NB4 (cell line): ENCODE measurements at places on chromosomes 1 and 21.
A peak's percentile ranks its signal among the peaks of the same experiment; 100 is the strongest.

DNA sequence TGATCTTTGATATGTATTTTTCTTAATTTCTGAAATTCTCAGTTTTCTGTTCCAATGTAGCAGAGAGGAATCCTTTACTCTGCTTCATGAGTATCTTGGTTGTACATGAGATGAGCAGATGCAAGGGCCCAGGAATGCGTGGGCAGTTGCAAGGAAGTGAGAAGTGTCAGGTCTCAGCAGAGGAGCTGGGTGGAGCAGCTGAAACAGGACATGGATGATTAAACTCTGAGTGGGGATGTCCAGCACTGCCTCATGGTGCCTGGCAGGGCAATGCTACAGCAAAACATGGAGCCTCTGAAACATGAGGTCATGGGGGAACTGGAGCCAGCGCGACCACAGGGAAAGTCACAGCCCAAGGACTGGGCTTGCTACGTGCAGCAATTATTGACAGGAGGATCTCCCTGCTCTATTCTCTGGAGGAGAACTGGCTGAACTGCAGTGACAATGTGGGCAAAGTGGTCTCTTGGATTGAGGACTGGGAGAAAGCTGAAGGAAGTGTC lies 48.4 kb downstream of the COLGALT2 start:
- peak; percentile 15 for DNase-seq

DNA sequence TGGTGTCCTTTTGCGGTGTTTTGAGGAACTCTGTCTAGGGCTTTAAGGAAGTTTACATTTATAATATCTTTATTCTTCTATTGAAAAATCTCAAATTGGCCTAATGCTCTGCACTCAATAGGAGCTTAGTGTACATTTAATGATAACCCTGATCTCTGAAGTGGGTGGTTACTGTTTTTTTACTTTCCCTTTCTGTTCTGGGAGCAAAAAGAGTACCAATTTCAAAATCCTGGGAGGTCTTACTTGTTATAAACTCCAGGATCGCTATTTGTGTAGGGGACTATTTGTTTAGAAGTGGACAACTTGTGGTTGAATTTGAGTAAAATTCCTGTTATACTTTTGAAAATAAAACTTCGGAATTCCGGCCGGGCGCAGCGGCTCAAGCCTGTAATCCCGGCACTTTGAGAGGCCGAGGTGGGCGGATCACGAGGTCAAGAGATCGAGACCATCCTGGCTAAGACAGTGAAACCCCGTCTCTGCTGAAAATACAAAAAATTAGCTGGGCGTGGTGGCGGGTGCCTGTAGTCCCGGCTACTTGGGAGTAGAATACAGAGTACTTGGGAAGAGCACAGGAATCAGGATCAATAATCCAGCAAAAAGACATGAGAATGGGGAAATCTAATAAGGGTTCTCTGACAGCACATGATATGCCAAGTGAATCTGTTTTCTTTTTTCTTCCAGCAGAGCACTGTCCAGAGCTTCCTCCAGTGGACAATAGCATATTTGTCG lies 1.1 kb downstream of the C4BPB start:
- DNase-seq, result no peak

DNA sequence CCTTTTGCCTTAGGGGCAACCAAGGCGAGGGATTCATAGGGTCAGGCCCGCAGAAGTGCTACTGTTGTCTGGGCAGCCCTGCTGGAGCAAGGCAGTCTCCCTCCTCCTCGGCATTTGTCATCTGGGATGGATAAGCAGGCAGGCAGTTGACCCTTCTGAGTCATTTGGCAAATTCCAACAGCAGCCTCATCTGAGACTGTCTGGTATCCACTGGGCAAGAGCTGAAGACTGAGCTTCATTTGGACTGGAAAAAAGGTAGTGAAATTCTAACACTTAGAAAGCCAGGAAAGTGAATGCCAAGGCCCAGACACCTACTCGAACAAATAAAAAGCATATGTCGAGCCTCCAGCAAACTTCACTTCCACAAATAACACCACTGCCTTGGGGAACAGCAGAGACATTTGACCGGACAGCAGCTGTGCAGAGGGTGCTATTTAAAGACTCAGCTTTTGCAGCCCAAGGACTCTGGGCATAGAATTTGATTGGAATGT lies 4.0 kb upstream of the ZBTB40 start:
- no peak for DNase-seq

GRCh38 chr1:217921126-217921904 lies 290.2 kb downstream of the SPATA17 start:
- no peak for DNase-seq

DNA sequence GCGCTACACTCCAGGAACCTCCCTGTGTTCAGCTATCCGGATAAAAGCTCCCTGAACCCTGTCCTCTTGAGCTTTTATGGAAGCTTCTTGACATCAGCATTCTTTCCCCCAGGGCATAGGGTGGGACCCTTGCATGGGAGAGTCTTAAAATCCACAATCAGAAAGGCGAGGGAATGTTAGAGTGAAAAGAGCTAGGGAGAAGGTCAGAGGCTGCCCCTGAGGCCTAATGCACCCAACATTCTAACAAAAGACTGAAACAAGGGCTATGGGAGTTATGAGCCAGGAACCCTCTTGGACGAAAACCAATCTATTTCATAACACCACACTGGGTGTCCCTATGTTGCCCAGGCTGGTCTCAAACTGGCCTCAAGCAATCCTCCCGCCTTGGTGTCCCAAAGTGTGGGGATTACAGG lies 36.7 kb downstream of the NEK2 start:
- no peak for DNase-seq

- DNase-seq, result no peak
Measured at GRCh38 chr1:53315046-53315445, 12.8 kb downstream of the LRP8 start.

- peak; percentile 42 for DNase-seq
Measured at GRCh38 chr1:32870615-32871363, at the start of gene FNDC5. TSS of gene FNDC5 (minus strand) at chr1:32870912.

GRCh38 chr1:208928349-208929010 lies 655.0 kb upstream of the CAMK1G start:
- DNase-seq, result no peak

- DNase-seq, result peak; percentile 74
Measured at GRCh38 chr1:203612932-203613682, 13.5 kb upstream of the ATP2B4 start.

DNA sequence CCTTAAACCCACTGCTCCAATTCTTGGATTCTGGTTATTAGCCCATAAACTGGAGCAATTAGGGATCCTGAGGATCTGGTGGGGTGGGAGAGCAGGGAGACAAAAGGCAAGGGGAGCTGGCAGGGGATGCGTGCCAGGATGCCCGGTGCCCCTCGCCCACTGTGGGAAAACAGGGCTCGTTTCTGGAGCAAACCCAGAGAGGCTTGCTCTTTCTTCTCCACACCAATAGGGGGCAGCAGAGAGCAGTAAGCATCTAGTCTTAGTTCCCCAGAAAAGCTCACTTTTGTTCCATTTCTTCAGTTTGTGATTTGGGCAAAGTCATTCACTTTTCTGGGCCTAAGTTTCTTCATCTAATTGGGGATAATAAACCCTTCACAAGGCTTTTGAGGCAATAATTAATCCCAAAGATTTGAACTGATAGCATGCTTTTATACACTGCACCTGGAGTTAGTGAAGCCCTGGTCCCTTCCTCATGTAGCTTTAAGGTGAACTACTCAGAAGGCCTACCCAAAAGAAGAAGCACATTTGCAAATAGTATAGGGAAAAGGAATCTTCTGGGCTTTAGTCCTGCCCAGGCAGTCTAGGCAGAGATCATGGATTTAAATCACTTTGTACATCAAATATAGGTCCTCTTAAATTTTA lies 160.6 kb upstream of the USP24 start:
- peak; percentile 52 for DNase-seq

- peak; percentile 72 for DNase-seq
Measured at GRCh38 chr1:109895720-109896504, 14.7 kb upstream of the CSF1 start.

GRCh38 chr1:168913711-168914463 lies 184.9 kb upstream of the DPT start:
- DNase-seq, result no peak

- DNase-seq, result peak; percentile 67
Measured at GRCh38 chr1:243850202-243850451, at the start of gene AKT3. TSS of gene AKT3 (minus strand) at chr1:243850243. CDS start at chr1:243843170, 7,073 bp downstream.

- no peak for DNase-seq
Measured at GRCh38 chr1:192485692-192486436, 89.7 kb upstream of the RGS1 start.

DNA sequence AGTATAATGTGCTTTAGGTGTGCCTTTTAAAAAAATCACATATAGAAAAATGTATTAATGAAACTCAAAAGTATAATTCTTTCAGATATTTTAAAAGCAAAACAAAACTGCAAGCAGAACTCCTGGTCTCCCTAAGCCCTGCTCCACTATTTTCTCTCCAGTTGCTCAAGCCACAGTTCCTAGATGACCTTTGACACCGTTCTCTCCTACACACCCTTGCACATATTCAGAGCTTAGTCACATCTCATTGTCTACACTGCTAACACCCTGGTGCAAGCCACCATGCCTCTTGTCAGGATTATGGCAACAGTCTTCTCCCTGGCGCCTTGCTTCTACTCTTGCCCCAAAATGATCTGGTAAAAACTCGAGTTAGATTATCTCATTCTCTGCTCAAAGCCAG lies 50.2 kb upstream of the ROR1 start:
- DNase-seq, result no peak

DNA sequence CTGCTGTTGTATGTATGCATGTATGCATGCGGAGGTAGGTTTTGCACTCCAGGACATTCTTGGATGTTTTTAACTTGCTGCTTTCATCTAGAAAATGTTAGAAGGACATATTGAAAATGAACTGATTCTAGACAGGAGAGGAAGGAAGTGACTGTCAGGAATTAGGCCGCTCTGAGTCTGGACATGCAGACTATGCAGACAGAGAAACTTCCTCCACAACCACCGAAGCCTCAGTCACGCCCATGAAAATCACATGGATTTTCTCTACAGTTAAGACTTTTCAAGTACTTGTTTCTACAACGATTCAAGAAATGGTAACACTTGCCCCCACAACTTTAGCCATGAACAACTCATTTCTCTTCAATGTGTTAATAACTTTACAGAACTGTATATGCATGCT lies 211.1 kb downstream of the SMYD3 start:
- peak; percentile 25 for DNase-seq

- no peak for DNase-seq
Measured at GRCh38 chr1:199780948-199781670, 246.4 kb upstream of the NR5A2 start.

GRCh38 chr21:45156459-45156858 lies 82.1 kb downstream of the ADARB1 start:
- no peak for DNase-seq

DNA sequence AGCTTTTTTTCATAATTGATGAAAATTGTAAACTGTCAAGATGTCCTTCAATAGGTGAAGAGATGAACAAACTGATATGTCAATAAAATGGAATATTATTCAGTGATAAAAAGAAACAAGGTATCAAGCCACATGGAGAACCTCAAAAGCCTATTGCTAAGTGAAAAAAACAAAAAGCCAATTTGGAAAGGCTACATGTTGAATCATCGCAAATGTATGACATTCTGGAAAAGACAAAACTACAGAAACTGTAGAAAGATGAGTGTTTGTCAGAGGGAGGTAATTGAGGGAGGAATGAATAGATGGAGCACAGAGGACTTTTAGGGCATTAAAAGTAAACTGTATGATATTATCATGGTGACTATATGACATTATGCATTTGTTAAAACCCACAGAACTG lies 34.5 kb upstream of the USP25 start:
- DNase-seq, result no peak

- no peak for DNase-seq
Measured at GRCh38 chr1:22919341-22920025, 53.2 kb downstream of the LACTBL1 start.

- DNase-seq, result no peak
Measured at GRCh38 chr1:7707527-7707926, 63.6 kb upstream of the VAMP3 start.

DNA sequence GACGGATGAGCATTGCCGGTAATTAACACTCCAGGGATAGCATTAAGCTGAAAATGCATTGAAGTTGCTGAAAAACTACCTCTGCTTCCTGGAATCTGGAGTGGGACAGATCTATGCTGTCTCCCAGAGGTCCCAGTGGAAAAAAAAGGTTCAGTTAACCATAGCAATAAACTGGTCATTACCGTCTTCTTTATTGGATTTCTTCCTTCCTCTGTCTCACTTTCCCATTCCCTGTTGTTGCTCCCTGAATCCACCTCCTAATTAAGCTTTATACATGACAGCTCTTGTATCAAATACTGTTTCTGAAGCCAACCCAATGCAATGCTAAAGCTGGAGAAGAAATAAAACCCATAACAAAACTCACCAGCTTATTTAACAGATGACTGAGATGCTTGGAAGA lies 1805.9 kb downstream of the NCAM2 start:
- no peak for DNase-seq

DNA sequence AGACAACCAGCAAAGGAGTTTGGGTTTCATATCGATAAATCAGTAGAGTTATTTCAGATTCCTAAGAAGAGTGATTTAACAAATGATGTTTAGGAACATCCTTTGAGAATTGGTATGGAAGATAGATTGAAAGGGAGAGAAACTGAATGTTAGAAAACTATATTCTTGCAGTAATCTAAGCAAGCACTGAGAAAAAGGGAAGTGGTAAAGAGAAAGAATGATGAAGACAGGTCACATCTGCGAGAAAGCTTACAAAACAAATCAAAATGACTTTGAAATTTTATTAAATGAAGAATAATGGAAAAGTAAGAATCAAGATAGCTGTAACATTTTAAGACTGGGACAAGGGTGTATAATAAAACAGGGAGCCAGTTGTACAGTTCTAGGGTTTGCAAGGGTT lies 177.0 kb downstream of the HS2ST1 start:
- DNase-seq, result peak; percentile 29

DNA sequence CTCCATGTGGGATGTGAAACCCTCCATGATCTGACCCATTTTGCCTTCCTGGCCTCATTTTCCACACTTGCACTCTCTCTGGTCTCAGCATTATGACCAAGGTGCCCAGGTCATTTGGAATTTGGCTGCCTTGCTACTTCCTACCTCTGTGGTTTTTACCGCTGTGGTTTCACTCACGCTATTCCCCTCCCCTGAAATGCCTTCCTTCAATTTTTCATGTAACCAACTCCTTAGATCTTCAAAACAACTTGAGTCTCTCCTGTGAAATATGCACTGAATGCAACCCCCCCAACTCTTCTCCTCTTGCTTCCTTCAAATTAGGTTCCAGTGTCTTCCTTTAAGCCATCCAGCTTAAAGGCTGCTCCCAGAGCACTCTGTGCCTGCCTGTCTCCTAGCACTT lies 50.1 kb downstream of the PHC2 start:
- no peak for DNase-seq
